ENCODE measurements at places on chromosomes 16 and 17.

- DNase-seq: no peak
These were observed 16.9 kb downstream of the HASPIN start for GRCh38 chr17:3740611-3741073.

DNA sequence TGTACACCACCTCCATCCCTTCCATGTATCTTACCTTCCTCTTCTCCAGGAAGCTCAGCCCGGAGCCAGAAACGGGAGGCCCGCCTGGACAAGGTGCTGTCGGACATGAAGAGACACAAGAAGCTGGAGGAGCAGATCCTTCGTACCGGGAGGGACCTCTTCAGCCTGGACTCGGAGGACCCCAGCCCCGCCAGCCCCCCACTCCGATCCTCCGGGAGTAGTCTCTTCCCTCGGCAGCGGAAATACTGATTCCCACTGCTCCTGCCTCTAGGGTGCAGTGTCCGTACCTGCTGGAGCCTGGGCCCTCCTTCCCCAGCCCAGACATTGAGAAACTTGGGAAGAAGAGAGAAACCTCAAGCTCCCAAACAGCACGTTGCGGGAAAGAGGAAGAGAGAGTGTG, 756 bp upstream of the MVP start:
- no peak for DNase-seq

DNA sequence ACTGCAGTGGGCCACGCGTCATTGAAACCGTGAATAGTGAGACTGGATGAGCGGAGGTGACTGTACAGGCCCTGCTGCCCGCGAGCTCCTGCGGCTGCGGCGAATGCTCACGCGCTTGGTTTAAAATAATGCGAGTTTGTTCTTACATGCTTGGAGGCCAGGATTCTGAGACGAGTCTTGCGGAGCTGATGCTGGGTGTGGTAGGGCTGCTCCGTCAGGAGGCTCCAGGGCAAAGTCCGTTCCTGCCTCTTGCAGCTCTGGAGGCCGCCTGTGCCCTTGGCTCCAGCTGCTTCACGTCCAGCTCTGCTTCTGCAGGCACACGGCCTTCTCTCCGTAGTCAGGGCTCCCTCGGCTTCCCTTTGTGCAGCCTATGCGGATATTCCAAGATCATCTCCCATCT, 9.5 kb downstream of the ACSF3 start:
- DNase-seq: no peak

DNA sequence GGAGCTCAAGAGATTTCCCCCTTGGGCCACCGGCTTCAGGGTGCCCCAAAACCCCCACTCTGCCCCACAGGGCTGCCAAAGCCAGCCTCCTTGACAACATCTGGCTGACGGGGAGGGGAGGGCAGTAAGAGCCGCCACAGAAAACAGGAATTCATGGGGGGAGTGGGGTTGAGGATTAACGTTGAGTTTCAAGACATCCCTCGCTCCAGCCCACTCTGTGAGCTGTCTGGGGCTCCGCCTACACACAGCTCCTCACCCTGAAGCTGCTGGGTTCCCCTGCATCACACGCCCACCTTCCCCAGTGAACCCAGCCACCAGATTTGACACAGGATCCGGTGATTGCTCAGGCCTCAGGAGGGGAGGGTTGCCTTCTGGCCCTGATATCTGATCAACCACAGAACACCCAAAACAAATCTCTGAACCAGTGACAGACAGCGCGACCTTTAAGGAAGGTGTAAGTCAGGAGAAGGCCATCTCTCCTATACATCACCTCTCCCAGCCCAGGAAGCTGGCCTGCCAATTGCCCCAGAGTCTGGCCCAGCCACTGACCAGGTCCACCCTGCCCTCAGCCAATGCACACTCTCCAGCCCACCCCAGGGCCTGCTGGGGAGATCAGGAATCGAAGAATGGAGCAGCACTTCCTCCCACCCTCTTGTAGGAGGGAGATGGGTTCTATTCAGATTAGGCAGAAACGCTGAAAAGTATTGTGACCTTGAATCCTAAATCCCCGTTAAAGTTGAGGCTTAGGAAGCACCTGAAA, 132.1 kb downstream of the CLEC16A start:
- peak; percentile 25 for DNase-seq

DNA sequence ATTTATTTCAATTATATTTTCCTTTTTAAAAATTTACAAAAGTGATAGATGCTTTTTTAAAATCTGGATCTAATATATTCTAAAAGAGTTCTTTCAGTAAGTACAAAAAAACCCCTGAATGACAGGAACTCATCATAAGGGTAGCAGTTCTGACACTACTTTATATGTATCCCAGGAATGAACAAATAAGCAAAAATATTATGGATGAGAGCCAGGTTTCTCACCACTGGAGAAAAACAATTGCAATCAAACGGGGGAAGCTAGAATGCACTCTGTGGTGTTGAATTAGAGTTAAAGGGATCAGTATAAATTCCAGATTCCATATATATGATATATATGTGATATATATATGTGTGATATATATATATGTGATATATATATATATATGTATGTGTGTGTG, 23.2 kb upstream of the NDRG4 start:
- no peak for DNase-seq

DNA sequence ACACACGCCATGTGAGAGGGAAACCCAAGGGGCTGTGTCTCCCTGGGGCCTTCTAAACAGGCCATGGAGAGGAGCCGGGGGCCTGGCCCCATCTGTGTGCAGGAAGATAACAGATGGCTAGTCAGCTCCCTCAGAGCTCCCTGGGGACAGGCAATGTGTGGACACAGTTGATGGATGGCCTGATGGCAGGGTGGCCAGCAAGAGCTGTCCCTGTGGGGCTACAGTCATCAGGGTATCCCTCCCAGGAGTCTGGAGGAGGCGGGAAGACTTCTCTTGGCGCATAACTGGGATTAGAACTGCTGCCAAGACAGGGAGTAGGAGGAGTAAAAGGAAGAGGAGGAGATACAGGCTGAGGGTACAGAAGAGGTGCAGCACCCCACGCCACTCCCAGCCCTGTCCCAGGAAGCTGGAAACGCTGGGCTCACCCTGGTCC, 17.3 kb downstream of the MYO18A start:
- no peak for DNase-seq

DNA sequence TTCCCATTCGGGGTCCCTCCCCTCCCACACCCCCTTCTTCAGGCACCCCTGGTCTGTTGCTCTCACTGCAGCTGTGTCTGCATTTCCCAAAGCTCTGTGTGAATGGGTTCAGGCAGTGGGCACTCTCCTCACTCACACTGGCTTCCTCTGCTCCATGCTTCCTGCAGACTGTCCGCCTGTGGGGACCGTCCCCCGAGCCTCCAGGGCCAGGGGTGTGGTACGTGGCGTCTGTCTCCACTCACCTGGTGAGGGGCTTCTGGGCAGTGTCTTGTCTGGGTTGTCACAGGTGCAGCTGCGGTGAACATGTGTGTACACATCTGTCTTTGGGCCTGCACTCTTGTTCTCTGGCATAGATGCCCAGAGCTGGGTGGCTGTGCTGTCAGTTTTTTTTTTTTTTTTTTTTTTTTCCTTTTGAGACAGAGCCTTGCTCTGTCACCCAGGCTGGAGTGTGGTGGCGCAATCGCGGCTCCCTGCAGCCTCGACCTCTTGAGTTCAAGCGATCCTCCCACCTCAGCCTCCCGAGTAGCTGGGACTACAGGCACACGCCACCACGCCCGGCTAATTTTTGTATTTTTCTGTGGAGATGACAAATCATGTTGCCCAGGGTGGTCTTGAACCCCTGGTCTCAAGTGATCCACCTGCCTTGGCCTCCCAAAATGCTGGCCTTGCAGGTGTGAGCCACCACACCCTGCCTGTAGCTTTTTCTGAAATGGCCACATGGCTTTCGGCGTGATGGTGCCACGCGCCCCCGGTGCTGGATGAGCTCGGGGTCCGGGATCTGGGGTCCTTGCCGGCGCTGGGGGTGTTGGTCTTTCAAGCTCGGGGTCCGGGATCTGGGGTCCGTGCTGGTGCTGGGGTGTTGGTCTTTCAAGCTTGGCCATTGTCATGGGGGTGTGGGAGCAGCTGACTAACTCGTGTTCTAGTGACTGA, 56.5 kb upstream of the ZNF750 start:
- no peak for DNase-seq

GRCh38 chr17:17077861-17078732, 35.8 kb downstream of the MPRIP start:
- no peak for DNase-seq

DNA sequence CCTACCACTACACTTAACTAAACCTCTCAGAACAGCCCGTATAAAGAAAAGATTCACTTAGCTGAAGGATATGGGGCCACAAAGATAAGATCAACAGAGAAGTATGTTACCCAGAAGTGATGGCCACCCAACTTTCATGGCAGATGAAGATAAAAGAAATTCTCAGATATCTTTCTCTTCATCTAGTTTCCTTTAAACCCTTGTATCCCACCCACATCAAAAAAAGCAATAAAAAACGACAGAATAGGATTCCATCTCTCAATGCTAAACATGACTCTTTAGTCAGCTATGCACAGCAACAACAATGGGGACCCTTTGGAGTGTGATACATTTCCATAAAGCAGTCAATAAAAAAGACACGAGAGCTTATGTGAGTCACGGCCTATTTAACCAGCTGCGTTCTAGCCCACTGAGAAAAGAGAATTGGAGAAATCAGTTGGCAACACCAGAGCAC, 86.6 kb downstream of the SNX11 start:
- DNase-seq: no peak

- DNase-seq: no peak
These were observed 346.0 kb downstream of the GRIN2A start for GRCh38 chr16:9836118-9836736.

DNA sequence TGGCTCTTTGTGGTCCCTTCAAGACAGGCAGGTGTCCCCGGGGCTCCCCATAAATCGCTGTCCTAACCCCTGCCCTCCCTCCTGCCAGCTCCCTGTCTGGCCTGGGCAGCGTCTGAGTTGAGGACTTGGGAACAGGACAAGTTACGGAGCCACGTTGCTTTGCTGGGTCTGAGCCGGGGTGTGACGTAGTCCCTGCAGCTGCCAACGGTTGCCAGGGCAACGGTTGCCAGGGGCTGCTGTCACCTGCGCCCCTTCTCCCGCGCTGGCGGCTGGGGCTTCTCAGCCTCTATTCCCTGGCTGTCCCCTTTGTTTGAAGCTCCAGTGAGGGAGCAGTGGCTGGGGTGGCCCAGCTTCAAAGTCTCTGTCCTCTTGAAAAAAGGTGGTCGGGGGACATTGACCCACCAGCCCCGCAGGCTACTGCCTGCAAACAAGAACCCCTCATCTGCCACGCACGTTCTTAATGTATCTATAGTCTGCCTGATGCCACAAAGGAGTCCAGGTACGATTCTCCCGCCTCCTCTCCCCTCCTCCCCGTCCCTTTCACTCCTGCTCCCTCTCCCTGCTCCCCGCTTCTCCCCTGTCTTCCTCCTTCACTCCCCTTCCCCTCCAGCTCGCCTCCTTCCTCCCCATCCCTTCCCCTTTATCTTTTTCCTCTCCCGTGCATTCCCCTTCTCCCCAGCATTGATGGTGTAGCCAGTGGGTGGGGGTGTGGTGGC, 10.9 kb downstream of the ADGRG1 start:
- no peak for DNase-seq

DNA sequence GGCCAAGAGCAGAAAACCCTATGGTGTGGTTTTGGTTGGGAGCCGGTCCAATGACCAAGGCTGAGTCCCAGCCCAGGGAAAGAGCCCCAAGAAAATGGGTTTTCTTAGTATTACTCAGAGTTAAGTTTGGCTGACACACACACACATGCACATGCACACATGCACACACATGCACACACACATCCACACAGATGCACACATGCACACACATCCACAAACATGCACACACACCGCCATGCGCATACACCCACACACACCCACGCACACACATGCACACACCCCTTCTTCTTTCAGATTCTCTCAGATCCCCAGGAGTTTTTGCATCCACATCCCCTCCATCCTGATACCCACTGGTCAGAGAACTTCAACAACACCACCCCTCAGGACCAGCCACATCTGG, 9.1 kb downstream of the ABCC12 start:
- no peak for DNase-seq

DNA sequence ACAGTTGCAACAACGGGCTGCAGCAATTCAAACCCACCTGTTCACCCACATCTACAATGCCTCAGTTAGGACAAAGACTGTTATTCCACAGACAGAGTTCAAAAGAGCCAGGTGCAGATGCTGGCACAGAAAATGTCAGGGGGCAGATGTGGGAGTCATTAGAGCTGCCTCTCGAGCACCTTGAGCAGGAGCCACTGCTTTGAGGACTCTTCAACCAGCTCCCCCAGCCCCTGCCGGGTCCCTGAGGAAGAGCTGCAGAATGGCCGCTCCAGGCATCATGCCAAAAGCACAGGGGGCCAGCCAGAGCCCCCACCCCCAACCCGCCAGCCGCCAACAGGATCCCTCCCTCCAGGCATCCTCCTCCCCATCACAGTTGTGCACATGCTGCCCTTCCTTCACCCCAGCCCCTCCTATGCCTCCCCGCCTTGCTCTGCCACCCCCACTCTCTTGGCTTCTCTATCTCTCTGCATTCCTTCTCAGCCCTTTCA, 20.8 kb downstream of the C17orf67 start:
- no peak for DNase-seq

- DNase-seq: no peak
These were observed 8.9 kb downstream of the NSMCE1 start for GRCh38 chr16:27259710-27260109.

GRCh38 chr16:86974120-86974519, 343.1 kb downstream of the C16orf95 start:
- DNase-seq: no peak

- no peak for DNase-seq
These were observed 19.4 kb downstream of the MYH10 start for GRCh38 chr17:8611137-8611536.

DNA sequence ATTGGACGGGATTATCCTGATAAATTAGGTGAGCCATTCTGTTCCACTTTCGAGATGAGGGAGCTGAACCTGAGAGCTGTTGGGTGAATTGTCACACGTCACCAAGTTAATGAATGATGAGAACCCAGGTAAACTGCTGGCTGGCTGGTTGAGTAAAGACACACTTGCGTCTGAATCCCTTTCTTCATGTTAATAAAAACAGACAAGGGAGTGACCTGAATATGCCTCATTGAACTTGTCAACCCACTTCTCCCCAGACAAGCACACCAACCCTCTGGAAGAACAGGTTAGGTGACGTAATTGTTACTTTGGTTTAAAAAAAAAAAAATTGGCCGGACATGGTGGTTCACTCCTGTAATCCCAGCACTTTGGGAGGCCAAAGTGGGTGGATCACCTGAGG, 400.9 kb upstream of the CDH5 start:
- no peak for DNase-seq

Measured in stimulated activated CD8-positive, alpha-beta memory T cell treated with anti-CD3 and anti-CD28 coated beads, Interleukin-12 subunit alpha, Interleukin-12 subunit beta, amount 100 ng/mL, for 1 hour (primary cell).